Right atrium auricular region (tissue), 2 donors: ENCODE measurements at places on chromosomes 6 and 20. TPM values are rescaled to one million over a fixed set of nuclear protein-coding genes. Genes with fewer than 3 reads are reported as not detected.

SSR1 gene
- total RNA-seq: 41.7 TPM

APOM gene
- 1.2 TPM for total RNA-seq

CTCFL gene
- total RNA-seq: not detected

CCN5 gene
- total RNA-seq: 118 TPM

VSX1 gene
- total RNA-seq: not detected

SASH1 gene
- total RNA-seq: 39.0 TPM

EEF1A2 gene
- total RNA-seq: 886 TPM

SPAG4 gene
- total RNA-seq: 5.5 TPM

SRMS gene
- not detected for total RNA-seq

GABRR1 gene
- not detected for total RNA-seq

DUSP15 gene
- total RNA-seq: 8.8 TPM

C6orf89 gene
- 55.0 TPM for total RNA-seq

PBOV1 gene
- not detected for total RNA-seq

TSHZ2 gene
- 6.2 TPM for total RNA-seq

DNAH8 gene
- total RNA-seq: 0.04 TPM

HLA-DOA gene
- total RNA-seq: 2.6 TPM

GMPR gene
- 89.5 TPM for total RNA-seq
